A549 treated with Hydrocortisone at 1 μM for 4 hours (cell line): ENCODE measurements at places on chromosomes 3 and 15. TPM values are rescaled to one million over a fixed set of nuclear protein-coding genes. Genes with fewer than 3 reads are reported as not detected.

SLC22A14 gene
- 0.05 to 0.06 TPM (median 0.06 TPM) in 4 of 5 replicates, not detected in the other for total RNA-seq

CLDN18 gene
- total RNA-seq: not detected in 5 replicates

LEKR1 gene
- total RNA-seq: 0.54 to 0.63 TPM (median 0.59 TPM) in 5 replicates

SLC2A2 gene
- total RNA-seq: not detected in 5 replicates

ITPKA gene
- 6.0 to 9.6 TPM (median 8.8 TPM) in 5 replicates for total RNA-seq

NPAP1 gene
- not detected in 5 replicates for total RNA-seq
